ENCODE measurements at places on chromosomes 7 and 10.

DNA sequence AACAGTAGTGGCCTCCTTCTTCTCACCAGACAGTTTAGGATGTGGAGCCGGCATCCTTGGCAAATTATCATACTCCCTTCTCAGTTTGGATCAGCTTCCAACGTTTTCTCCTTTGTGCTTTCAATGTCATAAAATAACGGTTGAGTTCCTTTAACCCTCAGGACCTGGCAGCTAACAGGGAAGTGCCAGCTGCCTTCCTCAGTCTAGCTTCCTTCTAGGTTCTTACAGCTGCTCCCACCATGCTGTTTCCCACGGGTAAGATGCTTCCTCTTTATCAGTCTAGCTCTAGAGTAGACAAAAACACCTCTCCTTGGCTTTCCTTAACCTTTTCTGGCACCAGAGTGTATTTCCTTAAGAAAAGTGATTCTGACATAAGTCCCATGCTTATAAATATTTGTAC lies 33.2 kb downstream of the BLVRA start:
- DNase-seq: no peak

DNA sequence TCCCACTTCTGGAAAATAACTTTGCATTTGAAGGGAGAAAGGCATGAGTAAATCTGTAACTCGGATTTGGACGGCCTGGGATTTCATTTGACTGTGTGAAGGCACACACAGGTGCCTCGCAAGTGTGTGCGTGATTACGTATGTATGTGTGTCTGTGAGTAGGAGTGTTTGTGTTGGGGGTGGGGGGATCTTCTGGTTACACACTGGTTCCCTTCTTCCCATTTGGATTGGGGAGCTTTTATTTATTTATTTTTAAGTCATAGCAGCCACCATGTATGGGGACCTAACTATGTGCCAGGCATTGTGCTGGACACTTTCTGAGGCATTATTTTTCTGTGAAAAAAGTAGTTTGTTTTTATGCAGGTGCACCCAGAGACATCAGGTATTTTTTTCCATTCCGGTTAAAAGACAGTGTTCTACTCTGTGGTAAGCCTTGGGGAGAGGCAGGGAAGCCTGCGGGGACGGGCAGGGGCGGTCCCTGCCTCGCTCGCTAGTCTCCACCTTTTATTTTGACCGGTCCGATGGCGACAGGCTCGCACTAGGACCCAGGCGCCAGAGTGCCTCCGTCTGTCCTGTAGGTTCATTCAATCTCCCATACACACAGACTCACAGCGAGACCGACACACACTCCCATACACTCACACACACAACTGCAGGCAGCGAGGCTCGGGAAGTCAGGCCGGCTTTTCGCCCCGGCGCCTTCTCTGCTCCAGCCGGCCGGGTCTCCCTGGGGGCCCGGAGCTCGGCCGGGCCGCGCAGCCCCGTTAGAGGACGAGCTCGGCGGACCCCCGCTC lies at the start of gene MXI1:
MXI1 (plus strand) TSS at position 595 of the 794 bp plus-strand sequence. CDS start 204 bp downstream, outside the sequence.
- DNase-seq: peak; percentile 80

- DNase-seq: peak; percentile 18
Observed at GRCh38 chr7:84372712-84373111, 178.1 kb upstream of the SEMA3A start.

DNA sequence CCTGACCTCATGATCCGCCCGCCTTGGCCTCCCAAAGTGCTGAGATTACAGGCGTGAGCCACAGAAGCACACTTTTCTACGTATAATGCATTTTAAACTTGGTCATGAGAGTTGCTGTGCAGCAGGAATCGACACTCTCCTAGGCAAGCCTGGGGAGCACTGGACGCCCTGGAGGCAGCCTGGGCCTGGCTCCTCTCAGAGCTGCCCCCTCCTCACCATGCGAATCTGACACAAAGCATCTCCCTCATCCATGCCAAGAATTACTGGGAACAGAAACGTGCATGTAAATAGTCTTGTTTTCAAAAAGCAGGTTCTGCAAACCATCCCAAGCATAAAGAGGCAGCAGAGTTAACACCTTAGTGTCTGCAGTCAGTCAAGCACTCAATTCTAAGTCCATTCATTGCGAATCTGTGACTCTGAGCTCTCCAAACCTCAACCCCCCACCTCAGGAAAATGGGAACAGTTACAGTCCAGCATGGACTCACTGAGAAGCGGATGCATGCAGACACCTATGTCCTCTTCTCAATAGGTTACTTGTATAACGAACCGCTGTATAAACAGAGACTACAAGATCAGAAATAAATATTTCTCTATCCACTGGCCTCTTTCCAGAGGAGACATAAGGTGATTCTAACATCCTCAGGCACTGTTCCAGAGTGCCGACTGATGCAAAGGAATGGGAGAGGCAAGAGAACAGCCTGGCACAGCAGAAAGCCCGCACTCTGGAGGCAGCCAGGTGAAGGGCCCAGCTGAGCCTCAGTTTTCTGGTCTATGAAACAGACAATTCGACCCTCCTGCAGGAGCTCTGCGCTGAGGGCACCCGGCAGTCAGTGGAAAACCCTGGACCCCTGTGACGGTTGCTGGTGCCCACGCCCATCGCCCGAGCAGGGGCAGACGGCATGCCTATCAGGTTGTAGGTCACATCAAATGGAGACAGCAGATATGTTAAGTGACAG lies 68.9 kb downstream of the MAD1L1 start:
- DNase-seq: no peak

- no peak for DNase-seq
Observed at GRCh38 chr10:75722020-75722419, 290.6 kb downstream of the LRMDA start.

GRCh38 chr10:2584385-2584784 lies 483.0 kb upstream of the PFKP start:
- DNase-seq: no peak
